ENCODE measurements at places on chromosomes 4 and X.

- no peak for DNase-seq
Observed at GRCh38 chrX:111182997-111183396, 87.0 kb downstream of the PAK3 start.

DNA sequence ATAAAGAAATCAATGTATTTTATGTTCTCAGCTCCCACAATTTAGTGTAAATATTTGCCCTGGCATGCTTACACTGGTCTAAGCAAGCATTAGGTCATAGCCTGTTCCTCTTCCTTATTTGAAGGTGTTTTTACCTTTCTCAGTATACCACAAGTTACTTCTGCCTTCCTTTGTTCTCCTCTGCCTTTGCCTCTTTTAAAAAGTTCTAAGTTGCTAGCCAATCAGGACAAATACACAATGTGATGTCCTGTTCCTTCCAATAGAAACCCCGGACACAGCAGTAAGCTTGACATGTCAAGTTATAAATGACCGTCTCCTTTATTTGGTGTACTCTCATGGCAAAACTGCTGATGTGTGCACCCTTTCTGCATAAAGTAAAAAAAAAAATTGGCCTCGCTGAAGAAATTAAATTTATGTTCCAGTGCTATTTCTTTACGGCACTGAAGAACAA, 49.4 kb downstream of the UGT2B10 start:
- DNase-seq, result no peak

GRCh38 chr4:37680089-37680488, 6.1 kb downstream of the RELL1 start:
- no peak for DNase-seq

GRCh38 chr4:102849579-102850104, 19.1 kb upstream of the CISD2 start:
- no peak for DNase-seq

DNA sequence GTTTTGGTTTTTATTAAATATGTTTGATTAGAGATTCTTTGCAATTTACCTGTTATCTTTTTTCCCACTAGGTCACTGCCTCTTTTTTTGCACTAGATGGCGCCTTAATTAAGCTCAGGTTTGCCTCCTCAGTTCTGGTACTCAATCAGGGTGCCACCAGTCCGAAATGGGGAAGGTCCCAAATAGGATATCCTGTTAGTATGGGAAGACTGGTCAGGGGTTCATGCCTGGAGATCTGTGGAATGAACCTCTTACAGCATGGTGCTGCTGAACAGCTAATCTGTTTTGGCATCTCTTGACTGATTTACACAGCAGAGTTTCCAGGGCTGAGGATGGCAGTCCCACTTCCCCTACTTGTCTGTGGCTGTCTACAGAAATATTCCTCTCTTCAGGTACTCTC, 24.2 kb upstream of the VSIG1 start:
- DNase-seq, result no peak

DNA sequence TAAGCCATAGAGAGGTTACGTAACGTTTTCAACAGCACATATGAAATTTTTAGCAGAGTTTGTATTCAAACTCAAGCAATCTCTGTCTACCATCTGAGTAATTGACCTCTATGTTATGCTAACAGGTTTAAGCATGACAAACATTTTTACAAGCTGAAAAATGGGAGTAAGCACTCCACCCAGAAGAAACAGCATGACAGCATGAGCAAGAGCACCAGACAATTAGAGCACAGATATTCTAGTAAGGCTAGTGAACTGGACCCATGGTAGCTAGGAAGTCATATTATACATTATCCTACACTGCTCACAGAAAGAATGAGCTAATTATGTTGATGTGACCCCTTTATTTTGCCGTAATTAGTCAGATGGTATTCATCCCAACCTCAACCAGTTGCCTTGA, 200.5 kb downstream of the PABPC4L start:
- no peak for DNase-seq

- DNase-seq, result no peak
Observed at GRCh38 chrX:68675571-68675970, 28.1 kb downstream of the STARD8 start.

GRCh38 chr4:121185960-121186359, 21.8 kb upstream of the TNIP3 start:
- no peak for DNase-seq

DNA sequence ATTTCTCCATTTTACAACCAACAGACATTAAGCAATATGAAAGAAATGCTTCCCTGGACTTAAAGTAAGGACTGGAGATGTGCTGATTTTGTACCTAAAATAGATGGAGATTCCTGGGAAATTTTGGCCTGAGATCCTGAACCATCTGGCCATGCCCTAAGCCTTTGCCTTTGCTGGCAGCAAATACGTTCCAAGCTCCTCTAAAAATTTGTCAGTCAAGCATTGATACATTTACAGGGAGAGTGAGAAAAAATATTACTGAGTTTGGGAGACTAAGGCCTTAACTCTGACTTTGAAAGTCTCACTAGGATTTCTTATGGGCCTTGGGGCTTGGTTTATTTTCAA, 63.9 kb downstream of the FHDC1 start:
- DNase-seq, result no peak

GRCh38 chr4:121177246-121178137, 13.4 kb upstream of the TNIP3 start:
- DNase-seq, result no peak
